Progenitor cell of endocrine pancreas (in vitro differentiated cells): ENCODE measurements at places on chromosomes 5 and 9. TPM values are rescaled to one million over a fixed set of nuclear protein-coding genes. Genes with fewer than 3 reads are reported as not detected.

Gene SPINK6
- total RNA-seq, result not detected in 2 replicates

Gene MYMK
- total RNA-seq, result not detected in 2 replicates

GRCh38 chr5:36765876-36766275, 110.7 kb upstream of the NIPBL start:
- no peak for DNase-seq

DNA sequence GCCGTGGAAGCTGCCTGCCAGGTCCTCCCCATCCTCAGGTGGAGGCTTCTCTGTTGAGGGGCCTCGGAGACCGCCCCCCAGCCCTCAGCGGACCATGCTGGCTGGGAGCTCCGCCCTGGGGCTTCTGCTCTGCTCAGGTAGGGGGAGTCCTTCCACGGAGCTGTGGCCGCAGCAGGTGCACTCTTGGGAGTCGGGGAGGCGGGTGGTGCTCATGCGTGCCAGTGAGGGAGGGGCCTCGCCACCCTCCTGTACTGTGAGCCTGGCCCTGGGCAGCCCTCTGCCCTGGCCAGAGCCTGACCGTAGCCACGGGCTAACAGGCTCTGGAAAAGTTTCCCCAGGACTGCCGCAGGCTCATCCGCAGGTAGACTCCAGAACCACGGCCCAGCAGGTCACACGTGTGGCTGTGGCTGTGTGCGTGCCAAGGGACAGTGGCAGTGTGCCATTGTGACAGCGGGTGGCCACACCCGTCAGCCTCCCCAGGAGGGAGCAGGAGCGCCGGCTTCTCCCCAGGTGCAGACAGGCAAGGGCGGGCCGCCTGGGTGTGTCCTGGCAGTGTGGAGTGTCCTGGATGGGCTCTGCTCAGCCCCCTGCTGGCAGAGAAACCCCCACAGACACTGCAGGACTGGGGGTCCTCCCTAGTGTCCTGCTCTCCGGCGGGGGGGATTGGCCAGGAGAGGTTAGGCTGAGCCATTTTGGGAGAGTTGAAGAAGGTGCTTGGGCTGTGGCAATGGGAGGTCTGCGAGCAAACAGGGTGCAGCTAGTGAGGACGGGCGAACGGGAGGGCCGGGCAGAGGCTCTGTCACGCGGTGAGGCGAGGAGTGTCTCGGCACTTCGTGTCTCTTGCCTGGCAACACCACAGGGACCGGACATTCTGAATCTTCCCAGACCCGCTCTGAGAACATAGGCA, 29.5 kb downstream of the TPPP start:
- DNase-seq, result no peak

DNA sequence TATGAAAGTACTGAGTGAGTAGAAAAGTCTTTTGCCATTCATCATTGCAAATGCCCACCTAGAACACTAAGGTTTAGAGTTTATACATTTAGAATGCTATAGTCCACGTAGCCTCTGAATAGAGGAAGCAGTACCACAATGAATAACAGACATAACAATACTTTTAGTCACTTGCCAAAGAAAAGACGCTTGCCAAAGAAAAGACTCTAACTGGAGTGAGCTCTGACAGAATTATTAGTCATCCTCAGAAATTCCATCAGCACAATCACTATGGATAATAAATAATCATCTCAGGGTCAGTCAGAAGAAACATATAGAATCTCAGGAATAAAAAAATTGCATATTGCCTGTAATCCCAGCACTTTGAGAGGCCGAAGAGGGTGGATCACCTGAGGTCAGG, 168.5 kb upstream of the TARS1 start:
- DNase-seq, result no peak

Gene FEM1C
- total RNA-seq, result 18.1 and 18.4 TPM in 2 replicates

Gene ESM1
- total RNA-seq, result not detected in 2 replicates

- DNase-seq, result no peak
These were observed 125.4 kb upstream of the BOD1 start for GRCh38 chr5:173741729-173742431.

DNA sequence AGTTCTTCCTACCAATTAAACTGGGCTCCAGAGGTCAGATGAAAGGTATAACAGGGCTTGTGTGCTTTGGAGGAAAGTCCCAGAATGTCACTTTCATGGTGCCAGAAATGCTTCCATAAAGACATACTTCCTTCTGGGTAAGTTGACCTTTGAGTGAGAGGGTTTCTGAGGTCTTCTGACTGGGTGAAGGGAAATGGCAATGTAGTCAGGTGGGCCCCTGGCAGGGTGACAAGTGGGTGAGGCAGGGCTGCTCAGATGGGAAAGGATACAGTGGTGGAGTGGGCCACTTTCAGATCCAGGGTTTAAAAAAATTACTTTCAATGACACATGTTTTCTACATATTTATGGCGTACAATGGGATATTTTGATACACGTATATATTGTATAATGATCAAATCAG, 136.5 kb upstream of the PITX1 start:
- DNase-seq, result no peak

GRCh38 chr5:147963436-147963835, 57.1 kb upstream of the C5orf46 start:
- no peak for DNase-seq

Gene ENTPD2
- 0.19 and 0.51 TPM in 2 replicates for total RNA-seq

DNA sequence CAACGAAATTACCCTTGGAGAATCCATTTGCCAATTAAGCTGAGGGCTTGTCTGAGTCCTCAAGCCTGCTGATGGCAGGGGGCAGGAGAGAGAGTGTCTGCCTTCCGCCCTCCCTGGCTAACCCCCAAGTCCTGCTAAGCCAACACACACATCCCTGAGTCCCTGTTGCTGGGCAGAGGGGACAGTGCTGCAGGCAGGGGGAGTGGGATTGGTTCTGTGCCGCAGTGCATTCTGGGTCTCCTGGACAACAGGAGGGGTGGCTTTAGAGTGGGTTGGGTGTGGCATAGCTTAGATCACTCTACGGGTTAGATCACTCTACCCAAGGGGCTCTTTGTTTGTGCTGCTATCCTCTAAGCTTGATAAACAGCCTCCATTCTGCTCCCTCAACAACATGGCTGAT, 427.7 kb downstream of the CDK5RAP2 start:
- no peak for DNase-seq

DNA sequence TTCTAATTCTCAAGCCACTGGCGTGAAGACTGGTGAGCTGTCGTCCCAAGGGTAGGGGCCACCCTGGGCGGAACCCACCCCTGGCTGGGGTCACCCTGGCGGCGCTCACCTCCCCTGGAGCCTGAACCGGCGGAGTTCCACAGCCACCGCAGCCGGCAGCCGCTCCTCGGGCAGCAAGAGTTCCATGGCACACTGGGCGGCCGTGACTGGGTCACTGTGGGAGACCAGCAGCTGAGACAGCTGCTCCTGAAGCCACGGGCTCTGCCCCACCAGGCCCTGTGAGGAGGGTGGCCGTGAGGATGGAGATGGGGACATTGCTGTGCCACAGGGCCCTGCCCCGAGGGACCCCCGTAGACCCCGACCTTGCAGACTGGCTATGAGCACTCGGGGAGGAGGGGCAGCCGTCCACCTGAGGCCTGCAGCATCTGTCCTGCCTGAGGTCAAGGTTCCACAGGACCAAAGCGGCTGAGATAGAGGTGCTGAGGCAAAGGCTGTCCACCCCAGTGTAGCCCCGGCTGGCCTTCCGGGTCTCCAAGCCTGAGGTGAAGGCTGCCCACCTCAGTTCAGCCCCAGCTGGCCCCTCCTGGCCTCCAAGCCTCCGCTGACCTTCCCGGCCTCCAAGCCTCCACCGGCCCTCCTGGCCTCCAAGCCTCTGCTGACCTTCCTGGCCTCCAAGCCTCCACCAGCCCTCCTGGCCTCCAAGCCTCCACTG, 50.6 kb upstream of the NRARP start:
- no peak for DNase-seq
